GF-D8 (cell line): ENCODE measurements at places on chromosomes 1 and 21.

- no peak for DNase-seq
Measured at GRCh38 chr21:27315373-27315772, 348.5 kb upstream of the ADAMTS5 start.

DNA sequence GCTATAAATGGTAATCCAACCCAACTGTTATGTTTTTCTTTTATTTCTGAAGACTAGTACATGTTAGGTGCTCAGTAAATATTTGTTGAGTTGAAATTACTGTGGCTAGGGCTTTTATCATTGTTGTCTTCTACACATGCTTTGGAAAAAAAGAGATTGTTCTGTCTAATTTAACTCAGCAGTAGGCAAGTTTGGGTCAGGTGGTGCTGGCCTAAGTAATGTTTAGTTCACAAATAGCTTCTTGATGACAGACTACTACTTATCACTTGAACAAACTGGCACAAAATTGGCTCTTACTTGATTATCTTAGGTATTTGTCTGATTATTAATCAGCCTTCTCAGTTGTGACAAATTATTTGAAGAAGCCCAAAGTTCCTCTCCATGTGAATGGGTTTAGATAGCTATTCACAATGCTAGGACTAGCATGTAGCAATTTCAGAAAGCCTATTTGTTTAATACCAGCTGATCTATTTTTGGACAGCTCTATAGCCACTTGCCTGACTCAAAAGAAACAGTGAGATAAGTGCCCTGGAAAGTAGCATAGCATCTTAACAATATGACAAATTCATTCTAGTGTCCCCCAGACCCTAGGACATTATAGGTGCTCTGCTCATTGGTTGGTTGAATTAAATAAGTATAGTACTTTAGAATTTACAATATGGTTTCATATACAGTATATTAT is 32.6 kb downstream of the TMEM200B start:
- DNase-seq, result no peak

GRCh38 chr1:1626207-1627141 is 5.5 kb upstream of the MMP23B start:
- DNase-seq, result no peak

GRCh38 chr1:63319046-63320021 is 3.0 kb upstream of the FOXD3 start:
- DNase-seq, result no peak

DNA sequence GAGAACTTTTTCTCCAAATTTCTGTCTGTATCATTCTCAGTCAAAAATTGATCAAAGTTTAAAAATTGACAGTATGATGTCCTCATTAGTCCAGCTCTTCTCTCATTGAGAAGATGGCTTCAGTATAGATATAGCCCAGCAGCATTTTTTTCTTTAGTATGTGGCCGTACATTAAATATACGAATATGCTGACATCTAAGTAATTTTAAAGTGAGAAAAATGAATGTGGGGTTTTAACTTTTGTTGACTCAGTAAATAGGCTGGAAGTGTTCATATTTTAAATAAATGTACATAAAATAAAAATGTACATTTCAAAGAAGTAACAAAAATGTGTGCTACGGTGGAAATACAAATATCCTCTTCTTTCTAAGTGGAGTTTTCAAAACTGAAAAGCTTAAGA is 123.5 kb upstream of the PKN2 start:
- DNase-seq, result no peak

DNA sequence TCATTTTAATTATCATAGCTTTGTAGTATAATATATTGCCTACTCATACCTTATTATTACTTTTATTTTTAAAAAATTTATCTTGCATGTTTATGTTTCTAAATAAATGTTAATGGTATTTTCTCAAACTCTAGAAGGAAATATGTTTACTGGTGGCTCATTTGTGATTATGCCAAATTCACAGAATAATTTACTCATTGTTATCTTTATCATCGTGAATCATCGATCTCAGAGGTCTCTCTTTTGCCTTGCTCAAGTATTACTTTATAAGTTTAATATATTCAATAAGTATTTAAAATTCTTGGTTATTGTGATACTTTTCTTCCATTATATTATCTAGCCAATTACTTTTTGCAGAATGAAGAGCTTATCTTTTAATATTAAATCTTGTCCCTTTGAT is 836.7 kb upstream of the ADAMTS5 start:
- no peak for DNase-seq

- DNase-seq, result no peak
Measured at GRCh38 chr21:14863745-14864210, 201.0 kb downstream of the NRIP1 start.

DNA sequence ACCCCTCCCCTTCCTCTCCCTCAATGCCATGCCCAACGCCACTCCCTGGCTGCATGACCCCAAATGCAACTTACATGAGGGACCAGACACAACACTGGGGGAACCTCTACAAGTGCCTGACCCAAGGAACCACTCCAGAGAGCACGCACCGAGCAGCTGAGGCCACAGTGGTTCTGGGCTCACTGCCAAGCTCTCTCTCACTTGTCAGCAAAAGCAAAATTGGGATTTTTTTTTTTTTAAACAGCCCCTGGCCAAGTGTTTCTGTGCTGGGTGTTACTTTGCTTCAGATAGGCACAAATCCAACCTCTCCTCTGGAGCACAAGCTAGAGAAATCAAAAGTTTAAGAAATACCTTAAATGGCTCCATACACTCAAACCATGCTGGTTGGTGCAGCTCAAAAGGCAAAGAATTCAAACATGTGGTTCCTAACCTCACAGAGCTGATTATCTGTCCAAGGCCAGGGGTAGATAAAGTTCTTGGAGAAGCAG is 363.0 kb downstream of the SETD4 start:
- no peak for DNase-seq

GRCh38 chr1:206568779-206569352 is 43.4 kb downstream of the EIF2D start:
- DNase-seq, result no peak

- no peak for DNase-seq
Measured at GRCh38 chr1:213669964-213670691, 317.6 kb upstream of the PROX1 start.

GRCh38 chr1:53050310-53050709 is 11.7 kb upstream of the PODN start:
- no peak for DNase-seq

DNA sequence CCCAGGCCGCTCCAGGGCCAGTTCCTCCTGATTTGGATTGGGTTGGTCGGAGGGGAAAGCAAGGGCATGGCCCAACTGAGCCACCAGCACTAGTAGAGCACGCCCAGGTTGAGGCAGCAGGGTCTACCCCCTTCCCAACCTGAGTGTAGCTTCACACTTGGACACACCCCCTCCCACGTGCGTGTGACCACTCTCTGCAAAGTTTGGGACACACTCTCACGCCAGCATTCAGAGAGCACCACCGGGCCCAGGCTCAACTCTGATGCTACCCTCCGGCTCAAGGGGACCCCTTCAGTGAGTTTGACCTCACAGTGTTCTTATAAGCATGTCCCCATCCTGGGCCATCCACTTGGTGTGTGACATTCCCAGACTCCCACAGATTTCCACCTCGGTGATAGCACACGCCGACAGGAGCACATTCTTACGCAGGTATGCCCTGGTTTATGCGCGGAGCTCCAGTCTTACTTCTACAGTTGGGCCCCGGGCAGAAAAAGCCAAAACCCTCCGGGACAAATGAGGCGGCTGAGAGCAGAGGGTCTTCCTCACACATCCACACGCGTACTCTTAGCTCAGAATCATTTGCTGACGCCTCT is 3.0 kb upstream of the DMRTA2 start:
- no peak for DNase-seq

DNA sequence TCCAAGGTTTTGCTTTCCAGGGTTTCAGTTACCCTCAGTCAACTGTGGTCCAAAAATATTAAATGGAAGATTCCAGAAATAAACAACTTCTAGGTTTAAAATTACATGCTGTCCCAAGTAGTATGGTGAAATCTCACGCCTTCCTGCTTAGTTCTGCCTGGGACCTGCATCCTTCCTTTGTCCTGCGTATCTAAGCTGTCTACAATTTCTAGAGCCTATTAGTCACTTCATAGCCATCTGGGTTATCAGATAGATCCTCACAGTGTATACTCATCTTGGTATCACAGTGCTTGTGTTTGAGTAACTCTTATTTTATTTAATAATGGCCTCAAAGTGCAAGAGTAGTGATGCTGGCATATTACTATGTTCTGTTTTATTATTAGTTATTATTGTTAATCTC is 157.7 kb downstream of the ROR1 start:
- DNase-seq, result no peak

GRCh38 chr1:2429780-2430591 is 17.6 kb upstream of the PEX10 start:
- no peak for DNase-seq

DNA sequence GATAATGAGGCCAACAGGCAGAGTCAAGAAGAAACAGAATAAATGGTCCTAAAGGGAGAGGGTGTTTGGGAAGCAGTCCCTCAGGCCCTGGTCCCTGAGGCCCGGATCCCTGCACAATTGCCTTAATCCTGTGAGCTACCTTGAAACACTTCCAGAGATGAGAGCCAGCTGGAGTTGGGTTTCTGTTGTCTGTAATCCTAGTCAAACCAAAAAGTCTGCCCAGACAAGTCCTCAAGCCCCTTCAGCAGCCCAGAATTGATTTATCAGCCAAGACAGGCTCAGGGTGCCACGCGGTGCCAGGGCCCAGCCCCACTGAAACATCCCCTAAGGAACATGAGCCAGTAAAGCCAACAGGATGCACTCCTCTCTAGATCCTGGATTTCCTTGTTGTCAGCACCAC is 16.4 kb upstream of the CLSTN1 start:
- no peak for DNase-seq

GRCh38 chr1:27451343-27451742 is 38.6 kb downstream of the WASF2 start:
- DNase-seq, result peak; percentile 2

GRCh38 chr1:109167001-109167506 is 46.7 kb upstream of the SARS1 start:
- DNase-seq, result no peak

DNA sequence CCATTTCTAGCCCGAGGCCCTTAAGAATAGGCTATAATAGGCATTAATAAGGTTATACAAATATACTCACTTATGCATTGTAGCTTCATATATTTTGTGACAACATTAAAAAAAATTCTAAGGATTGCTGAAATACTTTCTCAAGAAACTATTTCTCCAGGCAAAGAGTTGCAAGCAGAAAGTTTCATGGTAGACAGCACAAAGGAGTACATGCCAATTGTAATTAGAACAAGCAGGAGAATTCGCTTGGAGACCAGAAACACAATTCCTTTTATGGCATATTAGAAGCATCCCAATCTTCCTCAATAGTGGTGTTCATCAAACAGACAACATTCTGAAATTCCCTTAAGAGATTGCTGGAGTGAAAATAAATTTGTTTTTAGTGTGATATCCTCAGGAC is 122.8 kb downstream of the CRB1 start:
- DNase-seq, result no peak

DNA sequence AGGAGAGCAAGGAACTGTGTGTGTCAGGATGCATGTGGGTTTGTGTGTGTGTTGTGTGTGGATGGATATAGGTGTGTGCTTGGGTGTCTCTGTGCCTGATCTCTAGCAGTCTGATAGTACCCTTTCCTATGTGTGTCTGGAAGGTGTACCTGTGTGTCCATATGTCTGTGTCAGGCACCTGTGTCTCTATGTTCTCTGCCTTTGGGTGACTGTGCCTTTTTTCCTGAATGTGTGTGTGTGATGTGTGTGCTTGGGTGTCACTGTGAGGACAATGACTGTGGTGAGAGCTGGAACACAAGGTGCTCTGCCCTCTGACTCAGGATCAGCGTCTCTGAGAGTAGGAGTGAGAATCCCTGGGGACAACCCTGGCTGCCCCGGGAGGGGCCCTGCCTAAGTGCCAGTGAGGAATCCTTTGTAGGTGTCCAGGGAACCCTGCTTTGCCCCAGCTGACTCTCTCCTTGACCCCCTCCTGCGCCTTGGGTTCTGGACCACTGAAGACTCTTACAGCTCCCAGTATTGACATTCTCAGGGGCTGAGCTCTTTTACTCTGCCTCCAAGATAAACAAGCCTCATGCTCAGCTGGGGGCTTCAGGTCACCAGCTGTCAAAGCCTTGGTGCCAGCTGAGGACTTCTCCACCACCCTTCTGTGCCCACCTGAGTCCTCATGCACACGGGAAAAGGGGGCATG is 735 bp upstream of the EFNA3 start:
- no peak for DNase-seq

DNA sequence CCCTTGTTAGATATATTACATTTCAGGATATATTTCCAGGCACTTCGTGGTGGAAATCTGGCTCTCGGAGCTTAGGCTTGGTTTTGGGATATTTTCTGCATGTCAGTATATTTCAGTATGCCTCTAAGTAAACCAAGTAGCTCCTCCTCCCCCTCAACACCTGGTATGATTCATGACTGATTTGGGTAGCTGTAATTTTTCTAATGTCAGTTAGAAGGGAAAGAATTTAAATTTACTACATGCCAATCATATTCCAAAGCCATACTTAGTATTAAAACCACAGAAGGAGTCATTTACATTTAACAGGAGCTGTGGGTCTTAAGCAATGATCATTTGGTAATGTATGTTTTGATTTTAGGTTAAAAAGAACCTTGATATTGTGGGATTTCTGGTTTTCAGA is 40.6 kb downstream of the ST6GALNAC3 start:
- DNase-seq, result no peak

GRCh38 chr1:78033797-78034172 is 12.0 kb upstream of the GIPC2 start:
- DNase-seq, result no peak

DNA sequence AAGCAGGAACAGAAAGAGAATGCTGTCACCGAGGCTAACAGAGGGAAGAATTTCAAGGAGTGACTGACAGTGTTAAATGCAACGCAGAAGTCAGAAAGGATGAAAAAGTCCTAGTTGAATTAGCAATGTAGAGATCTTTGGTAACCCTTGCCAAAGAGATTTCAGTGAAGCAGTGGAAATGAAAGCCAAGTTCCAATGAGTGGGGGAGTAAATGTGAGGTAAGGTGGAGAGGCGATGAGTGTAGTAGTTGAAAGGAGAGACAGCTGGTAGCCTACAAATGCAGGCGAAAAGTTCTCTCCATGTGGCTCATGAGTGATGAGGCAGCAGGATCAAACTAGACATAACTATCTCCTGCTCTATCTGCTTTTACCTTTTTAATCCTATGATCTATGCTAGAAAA is 74.6 kb upstream of the IPO9 start:
- no peak for DNase-seq

DNA sequence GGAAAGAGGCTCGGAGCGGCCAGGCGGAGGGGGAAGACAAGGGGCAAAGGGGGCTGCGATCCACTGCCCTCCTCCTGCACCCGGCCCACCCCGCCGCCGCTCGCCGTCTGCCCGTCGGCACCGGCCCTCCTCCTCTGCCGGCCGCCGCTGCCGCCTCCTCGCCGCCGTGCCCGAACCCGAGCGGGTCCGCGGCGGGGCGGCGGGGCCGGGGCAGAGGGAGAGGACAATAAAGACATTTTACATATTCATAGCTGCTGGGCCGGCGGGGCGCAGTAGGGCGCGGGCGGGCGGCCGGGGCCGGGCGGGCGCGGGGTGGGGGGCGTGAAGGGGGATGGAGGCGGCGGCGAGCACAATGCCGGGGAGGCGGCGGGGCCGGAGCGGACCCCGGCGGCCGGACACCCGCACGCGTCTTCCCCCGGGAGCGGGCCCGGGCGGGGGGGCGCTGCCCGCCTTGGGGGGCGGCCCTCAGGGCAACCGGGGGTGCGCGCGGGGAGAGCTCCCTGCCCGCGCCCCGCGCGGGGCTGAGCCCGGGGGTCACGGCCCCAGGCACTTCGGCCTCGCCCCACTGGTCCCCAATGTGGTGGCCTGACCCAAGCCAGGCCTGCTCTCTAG is 546 bp downstream of the POU2F1 start:
- DNase-seq, result no peak

GRCh38 chr1:75431843-75432242 is 179.1 kb downstream of the SLC44A5 start:
- DNase-seq, result no peak

- no peak for DNase-seq
Measured at GRCh38 chr1:235571482-235571881, 67.2 kb upstream of the B3GALNT2 start.
